ENCODE measurements at places on chromosomes 1 and 21.
A peak's percentile ranks its signal among the peaks of the same experiment; 100 is the strongest.

DNA sequence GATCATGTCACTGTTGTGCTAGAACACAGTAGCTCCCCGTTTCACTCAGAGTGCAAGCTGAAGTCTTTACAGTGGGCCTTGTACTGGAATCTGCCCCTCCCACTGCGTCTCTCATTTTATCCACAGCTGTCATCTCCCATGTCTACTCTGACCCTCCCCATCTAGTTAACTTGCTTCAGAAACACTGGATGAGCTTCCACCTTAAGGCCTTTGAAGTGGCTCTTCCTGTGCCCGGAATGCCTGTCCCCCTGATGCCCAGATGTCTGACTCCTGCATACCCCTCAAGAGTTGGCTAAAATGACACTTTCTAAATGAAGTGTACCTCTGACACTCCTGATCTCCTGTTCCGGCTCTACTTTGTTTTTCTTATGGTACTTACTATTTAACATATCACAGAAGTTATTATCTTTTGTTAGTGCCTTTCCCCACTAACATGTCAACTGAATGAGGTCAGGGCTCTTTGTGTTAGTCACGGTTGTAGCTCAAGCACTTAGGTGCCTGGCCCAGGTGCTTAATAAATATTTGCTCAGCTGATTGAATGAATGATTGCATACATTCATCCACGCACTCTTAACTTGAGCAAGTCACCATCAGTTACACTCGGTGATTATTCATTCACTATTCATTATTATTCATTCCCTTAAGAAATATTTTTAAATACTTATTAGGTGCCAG is 13.3 kb downstream of the ARV1 start:
- no peak for DNase-seq

GRCh38 chr1:103254691-103255090 is 146.4 kb upstream of the COL11A1 start:
- no peak for DNase-seq

DNA sequence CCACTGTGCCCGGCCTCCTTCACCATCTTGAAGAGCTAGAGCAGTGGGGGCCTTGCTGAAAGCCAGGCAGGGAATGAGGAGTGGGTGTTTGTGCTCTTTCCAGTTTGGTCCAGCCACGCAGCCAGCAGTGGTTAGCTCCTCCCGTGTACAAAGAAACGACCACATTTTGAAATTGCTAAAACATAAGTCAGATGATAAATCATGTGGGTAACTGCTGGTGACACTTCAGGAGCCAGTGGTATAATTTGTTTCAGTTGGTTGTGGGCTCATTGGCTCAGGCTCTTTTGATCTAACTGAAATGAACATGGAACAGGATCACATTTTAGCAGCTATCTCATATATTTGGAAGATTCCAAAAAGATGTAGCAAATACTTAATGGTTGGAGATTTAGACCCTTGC is 87.6 kb downstream of the MTR start:
- peak; percentile 10 for DNase-seq

- DNase-seq: no peak
Observed at GRCh38 chr1:147235822-147236221, 6.7 kb upstream of the CHD1L start.

DNA sequence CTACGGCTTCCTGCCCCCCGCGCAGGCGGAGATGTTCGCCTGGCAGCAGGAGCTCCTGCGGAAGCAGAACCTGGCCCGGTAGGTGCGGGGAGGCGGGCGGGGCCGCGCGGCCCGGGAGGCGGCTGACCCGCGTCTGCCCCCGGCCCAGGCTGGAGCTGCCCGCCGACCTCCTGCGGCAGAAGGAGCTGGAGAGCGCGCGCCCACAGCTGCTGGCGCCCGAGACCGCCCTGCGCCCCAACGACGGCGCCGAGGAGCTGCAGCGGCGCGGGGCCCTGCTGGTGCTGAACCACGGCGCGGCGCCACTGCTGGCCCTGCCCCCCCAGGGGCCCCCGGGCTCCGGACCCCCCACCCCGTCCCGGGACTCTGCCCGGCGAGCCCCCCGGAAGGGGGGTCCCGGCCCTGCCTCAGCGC is 16.6 kb downstream of the NOC2L start:
- DNase-seq: no peak

- no peak for DNase-seq
Observed at GRCh38 chr1:233269656-233270055, 25.9 kb downstream of the PCNX2 start.

- no peak for DNase-seq
Observed at GRCh38 chr1:161197560-161198193, 1.2 kb downstream of the ADAMTS4 start.

DNA sequence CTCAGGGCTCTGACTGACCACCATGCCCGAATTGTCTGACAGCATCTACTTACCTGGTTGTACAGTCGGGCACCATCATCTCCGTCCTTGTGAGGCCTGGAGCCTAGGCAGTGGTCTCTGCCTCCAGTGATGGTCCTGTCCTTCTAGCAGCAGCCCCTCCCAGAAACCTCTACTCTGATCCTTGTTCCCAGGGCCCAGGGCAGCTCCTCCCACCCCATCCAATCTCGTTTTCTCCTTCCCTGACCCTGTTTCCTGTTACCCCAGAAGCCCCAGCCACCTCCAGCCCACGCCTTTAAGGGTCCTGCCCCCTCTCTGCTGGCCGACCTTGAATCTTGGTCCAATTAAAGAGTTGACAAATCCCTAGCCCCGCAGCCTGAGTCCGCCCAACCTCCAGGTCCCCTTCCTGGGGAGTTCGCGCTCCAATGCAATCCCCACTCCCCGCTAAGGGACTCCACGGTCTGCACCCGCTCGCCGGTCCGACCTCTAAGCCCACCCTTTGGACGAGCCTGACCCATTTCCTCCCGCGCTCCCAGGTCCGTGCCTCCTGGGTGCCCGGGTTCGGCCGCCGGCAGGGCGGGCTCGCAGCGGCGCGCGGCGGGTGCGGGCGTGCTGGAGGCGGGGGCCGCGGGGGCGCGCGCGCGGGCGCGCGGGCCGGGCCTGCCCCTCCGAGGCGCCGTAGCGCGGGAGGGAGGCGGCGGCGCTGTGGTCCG is at the start of gene B4GALT2:
Gene B4GALT2, plus strand, starts transcription at position 660 of the 710 bp plus-strand sequence. CDS start 1,951 bp downstream, outside the sequence.
- DNase-seq: peak; percentile 68

GRCh38 chr1:24415910-24416665 is 486 bp downstream of the NIPAL3 start:
- DNase-seq: peak; percentile 37

DNA sequence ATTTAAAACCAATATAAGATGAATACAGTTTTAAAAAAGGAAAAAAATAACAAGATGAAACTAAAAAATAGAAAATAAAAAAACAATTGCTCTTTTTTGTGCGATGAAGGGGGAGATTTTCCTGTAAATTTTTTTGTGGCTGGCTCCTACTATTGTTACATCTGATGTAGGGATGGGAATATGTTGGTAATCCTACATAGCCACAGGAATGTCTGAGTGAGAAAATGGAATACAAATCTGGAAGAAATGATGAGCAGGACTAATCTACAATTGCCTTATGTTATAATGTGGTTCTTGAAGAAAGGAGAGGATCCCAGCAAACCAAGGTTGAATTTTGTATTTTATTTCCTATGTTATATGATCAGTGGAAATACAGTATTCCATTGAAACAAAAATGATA is 40.9 kb downstream of the ATP6V1G3 start:
- no peak for DNase-seq

DNA sequence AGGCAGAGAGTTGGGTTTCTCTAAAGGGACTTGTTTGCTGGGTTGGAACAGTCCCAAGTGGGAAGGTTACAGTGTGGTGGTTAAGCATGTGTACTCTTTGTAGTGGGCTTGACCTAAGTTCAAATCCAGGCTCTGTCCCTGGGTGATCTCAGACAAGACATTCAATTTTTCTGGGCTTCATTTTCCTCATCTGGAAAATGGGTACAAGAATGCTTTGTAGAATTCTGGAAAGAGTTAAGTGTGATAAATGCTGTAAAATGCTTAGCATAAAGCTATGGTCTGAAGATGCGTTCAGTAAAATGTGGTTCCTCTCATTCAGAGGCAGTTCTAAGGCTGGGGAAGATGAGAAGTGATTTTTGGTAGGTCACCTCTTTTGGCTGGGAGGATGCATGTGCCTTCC is 805 bp downstream of the GRHL3 start:
- DNase-seq: no peak

GRCh38 chr1:22221233-22221780 is 78.4 kb upstream of the WNT4 start:
- no peak for DNase-seq

DNA sequence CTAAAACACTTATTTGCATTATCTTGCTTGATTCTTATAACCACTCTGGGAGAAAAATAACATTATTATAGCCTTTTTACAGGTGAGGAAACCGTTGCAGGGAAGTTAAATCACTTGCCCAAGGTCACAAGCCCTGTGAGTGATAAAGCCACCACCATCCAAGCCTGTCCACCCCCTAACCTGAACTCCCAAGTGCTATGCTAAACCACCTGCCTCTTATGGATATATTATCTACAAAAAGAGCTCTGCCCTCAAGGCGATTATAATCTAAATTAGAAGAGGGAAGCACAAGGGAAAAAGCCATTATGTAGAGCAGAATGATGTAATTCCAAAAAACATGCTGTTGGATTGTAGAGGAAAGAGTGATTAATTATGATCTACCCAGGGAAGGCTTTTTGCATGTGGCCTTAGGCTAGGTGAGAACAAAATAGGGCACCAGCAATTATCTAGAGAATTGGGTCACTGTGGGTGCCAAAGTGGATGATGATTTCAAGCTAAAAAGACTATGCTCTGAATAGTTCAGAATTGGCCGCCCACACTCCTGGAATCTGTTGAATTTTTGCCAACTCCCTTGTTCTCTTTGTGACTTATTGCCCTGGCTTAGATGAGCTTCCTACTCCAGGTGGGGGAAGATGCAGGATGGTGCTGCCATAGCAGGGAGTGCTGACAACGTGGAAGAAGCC is 205.3 kb downstream of the FGGY start:
- DNase-seq: no peak

- DNase-seq: no peak
Observed at GRCh38 chr1:118485757-118486156, 300.7 kb upstream of the SPAG17 start.

DNA sequence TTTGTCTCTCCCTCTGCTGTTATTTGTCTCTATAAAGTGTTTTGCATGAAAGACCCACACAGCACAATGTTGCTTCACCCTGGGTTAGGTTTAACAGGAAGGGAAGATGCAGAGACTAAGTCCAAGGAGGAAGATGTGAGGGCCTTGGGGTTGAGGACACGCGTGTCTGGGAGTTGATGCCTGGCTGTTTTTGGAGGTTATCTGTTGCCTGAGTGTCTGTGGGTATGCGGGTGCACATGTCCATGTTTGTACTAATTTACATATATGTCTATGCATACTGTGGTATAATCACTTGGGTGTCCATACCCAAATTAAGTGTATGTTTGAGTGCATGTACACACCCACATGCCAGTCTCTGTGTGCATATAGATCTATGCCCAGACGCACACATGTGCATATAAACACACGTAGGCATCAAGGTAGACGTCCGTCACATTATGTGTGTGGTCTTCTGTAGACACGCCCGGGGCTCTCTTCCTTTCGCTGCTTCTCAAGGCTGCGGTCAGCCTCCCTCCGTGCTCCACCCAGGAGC is 962 bp upstream of the MAN1C1 start:
- DNase-seq: no peak

GRCh38 chr1:209062863-209063262 is 520.7 kb upstream of the CAMK1G start:
- DNase-seq: no peak

DNA sequence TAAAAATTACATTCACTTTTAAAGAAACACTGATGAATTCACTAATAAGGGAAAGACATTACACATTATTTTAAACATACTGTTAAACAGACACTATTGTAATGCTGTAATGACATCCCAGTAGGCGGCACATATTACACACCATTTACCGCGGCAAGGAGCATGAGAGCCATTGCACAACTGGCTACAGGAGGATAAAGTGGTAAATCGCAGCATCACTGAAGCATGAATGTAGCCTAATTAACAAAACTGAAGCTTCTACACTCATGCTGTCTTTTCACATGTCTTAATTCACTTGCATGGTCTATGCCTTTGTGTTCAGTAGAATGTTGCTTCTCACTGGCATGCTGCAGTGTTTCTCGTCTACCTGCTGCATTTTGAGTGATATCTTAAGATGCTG is 1046.0 kb downstream of the MRPL39 start:
- no peak for DNase-seq

GRCh38 chr21:27173053-27173452 is 206.2 kb upstream of the ADAMTS5 start:
- DNase-seq: no peak

DNA sequence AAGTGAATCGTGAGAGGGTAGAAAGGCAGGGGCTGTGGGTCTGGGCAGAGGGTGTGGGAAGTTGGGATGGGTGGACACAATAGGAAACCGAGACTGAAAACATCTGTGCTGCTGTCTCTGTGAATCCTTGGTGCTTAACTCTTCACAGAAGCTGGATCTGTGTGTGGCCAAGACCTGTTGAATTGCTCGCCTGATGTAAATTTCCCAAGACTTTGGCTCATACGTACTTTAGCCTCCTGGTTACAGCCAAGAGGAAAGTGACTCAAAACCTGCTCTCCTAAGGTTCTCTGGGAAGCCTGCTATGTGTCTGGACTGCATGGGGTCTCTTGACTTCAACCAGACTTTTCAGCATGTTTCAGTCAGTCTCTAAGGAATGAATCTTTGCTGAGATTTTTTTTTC is 270.3 kb downstream of the RWDD3 start:
- no peak for DNase-seq

DNA sequence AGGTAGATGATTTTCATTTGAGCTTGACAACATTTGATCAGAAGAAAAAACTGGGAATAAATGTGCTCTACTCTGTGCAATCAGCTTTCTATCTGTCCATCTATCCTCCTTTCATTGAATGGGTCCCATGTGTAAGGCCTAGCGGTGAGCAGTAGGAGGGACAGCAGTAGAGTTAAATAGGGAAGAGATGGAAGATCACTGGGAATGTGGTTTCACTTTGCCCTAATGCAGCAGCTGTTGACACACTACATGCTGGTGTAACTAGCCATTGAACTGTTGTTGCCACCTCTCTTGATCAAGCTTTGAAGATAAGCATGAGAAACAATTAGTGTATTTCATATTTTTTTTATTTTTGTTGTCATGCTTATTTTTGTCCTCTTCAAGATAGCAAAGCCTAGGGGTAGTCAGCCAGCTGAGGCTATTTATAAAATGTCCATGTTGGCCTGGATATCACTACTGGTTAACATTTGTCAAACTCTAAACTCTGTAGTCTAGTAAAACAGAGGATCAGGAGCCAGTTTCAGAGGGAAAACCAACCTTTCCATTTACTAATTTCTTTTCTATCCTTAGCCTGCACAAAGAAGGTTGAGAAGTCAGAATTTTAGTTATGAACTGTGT is 41.9 kb downstream of the CACNA1E start:
- DNase-seq: no peak

DNA sequence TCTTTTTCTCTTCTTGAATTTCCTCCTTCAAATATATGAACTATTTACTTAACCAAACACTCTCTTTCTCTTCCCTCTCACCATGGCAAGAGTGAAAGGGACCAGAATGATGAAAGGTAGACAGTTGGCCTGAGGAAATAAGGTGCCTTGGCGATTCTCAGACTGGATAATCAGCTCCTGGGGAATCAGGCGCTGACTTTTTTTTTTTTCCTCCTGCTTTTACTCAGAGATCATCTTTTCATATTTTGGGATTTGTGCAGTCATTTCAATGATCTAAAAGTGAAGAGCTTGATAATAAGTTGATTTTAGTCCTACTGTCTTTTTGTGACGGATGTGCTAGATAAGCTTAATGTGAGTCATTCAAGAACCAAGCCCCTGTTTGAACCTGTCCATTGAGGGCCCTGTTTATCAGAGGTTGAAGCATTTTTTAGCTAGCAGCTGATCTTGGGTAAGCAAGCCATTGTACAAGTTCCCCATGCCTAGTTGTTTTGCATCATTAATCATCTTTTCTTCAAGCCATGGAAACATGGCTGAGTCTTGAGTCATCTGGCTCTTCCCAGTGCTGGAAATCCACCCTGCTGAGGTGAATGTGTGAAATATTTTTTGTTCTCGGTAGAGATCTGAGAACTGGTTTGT is 40.8 kb downstream of the ITSN1 start:
- peak; percentile 14 for DNase-seq
